ENCODE measurements at places on chromosomes 7 and 10.

GRCh38 chr10:35885076-35885475 lies 243.0 kb upstream of the FZD8 start:
- DNase-seq, result no peak

- DNase-seq, result no peak
These were observed 8.5 kb upstream of the HK1 start for GRCh38 chr10:69269761-69270160.

- DNase-seq, result no peak
These were observed 68.0 kb upstream of the TNS3 start for GRCh38 chr7:47649919-47650318.

DNA sequence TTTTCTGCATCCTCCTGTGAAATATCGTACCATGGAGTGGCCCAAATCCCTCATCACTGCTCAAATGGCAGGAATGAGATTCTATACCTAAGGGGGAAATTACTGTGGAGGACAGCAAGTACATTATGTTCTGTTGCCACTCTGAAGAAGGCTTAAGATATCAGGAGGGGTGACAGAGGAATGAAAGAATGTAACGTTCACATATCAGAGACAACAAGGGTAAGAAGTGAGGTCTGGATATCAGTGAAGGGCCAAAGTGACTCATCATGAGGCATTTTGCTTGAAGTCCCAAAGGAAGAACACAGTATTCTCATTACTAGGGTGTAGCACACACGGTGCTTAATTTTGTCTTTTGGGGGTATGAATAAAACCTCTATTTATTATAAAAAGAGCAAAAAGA lies 71.5 kb upstream of the SLC13A1 start:
- no peak for DNase-seq

DNA sequence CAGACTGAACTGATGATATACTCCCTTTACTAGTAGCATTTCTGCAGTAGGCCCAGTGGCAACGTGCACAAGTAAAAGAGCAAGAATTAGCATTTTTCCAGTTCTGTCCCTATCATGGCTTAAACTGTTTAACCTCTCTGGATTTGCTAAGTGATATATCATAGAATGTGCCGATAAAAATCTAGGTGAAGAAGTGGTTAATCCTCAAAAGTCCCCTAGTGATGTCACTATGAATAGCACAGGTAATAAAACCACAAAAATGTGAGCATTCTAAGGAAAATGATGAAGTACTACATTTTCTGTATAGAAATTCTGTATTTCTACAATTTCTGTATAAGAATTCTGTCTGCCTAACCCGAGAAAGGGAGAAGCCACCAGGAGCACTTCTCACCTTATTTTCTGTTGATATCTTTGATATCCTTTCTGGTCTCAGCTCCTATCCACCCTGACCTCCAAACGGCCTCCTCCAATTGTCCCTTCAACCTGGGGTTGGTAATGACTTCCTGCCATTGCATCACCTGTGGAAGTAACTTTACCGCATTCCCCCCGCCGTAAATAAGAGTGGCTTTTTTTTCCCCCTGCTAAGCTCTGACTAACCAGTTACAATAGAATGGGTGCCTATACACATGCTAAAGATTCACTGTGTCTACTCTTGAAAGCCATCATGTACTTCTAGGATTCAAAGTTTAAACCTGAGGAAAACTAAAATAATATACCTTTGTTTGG lies 155.9 kb upstream of the ASAH2 start:
- no peak for DNase-seq

GRCh38 chr10:31064348-31064747 lies 32.7 kb upstream of the ZNF438 start:
- DNase-seq, result no peak

DNA sequence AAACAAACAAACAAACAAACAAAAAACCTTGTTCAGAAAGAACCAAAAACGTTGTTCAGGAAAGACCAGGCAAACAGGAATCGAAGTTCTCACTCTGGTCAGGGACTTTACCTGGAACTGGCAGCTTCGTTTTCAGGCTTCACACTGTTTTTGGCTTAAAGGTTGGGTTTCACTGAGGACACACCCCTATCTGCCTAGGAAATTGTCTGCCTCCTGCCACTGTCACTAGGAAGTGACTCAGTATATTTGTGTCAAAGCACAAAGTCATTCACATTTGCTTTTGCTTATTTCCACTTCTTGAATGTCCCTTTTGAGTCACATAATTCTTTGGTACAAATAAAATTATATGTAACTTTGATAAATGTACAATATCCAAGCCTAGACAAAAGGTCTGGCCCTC lies 37.9 kb downstream of the PNLIPRP3 start:
- DNase-seq, result no peak

DNA sequence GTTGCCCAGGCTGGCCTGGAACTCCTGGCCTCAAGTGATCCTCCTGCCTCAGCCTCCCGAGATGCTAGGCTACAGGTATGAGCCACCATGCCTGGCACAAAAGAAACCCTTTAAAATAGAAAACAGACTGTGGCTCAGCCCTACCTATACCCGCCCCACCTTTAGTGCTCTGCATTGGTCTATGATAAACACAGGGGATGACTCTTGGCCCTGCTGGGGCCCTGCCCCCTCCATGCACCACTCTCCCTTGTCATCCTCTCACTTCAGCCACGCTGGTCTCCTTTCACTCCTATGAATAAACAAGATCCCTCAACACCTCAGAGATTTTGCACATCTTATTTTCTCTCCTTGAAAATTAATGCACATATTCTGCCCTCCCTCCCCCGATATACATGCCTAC lies 251.4 kb upstream of the KLF14 start:
- no peak for DNase-seq

GRCh38 chr7:157150882-157151281 lies 12.2 kb downstream of the UBE3C start:
- DNase-seq, result no peak

DNA sequence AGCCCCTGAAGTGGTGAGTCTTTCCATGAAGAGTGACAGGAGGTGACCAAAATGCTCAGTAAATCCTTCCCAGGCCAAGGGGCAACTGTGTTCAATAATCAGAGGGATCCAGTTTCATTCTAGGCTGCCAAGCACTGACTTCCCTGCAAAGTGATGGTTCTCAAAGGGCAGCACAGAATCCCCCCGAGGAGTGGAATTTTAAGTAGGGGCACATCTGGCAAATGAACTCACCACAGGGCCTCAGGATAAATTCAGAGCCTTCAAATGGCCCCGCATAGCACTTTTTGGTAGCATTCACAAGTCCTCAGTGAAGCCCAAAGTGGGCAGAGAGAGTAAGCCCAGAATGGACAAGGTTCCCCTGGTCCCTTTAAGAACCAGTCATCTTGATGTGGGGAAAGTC lies 602.5 kb downstream of the GRID1 start:
- DNase-seq, result no peak

DNA sequence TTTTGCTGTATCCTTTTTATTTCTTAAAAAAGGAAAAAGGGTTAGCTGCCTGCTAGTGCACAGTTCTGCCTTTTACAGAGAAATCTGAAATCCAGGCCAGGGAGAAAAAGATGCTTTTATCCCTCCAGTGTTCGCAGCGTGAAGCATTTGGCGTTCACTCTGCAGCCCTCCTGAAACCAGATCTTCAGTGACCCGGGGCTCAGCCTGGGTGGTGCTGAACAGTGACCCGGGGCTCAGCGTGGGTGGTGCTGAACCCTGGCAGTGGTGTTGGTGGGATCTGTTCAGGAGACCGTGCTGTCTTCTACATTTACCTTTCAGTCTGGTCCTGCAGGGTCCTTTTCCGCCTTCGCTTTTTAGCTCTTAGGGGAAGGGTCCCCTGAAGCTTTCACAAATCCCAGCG lies 164.7 kb upstream of the KLF6 start:
- DNase-seq, result no peak

DNA sequence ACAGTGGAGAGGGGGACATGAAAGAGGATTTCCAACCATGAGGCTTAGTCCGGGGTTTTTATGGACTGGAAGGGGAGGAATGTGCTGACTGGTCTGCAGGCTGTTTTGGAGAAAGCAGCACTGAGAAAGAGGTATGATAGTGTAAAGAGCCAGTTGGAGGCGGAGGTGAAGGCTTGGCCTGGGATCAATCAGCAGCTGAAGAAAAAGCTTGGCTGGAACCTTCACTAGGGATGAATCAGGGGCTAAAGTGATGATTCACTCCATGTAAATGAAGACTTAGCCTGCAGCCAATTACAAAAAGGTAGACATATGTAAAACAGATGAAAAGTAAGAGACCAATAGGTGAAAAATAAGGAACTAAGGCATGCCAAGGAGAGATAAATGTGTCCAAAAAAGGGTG lies 1382.6 kb downstream of the GATA3 start:
- DNase-seq, result no peak

DNA sequence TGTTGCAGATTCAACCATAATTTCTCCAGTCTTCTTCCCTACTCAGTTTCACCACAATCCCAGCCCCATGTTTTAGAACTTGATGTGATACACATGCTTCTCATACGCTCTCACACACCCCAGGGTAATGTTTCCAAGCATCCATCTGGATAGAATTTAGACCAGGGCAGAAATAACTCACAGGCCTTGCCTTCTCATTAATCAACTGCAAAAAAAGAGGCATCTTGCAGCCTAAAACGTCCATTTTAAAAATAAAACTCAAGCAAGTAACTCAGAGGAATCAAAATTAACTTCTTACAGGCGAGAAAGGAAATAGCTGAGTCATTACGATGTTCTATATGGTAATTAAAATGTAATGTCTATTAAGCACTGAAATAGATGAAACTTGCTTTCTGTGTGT lies 127.2 kb upstream of the RSU1 start:
- DNase-seq, result no peak

- no peak for DNase-seq
These were observed 1.1 kb downstream of the EFCAB10 start for GRCh38 chr7:105580022-105580740.

GRCh38 chr7:155969192-155969929 lies 157.1 kb upstream of the SHH start:
- no peak for DNase-seq
